ENCODE measurements at places on chromosomes 7 and 10. TPM values are rescaled to one million over a fixed set of nuclear protein-coding genes. Genes with fewer than 3 reads are reported as not detected.

DNA sequence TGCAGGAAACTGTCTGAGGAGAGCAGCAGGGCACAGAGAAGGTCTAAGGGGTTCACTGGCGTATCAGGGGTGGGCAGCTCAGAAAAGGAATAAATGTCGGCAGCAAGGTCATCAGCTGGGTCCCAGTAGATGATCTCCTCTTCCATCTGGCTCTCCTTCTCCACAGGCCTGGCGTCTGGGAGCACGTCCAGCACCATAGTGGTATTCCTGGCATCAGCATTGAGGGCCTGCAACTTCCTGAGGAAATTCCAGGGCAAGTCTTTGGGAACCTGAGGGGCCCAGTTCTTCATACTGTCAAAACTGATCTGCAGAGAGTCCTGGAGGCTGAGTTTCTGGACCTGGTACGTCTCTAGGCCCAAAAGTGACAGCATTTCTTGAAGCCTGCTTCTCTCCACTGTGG, 9.6 kb upstream of the MRPS24 start:
- no peak for DNase-seq
- no peak overlapping the region for H3K4me3 ChIP-seq
- no peak overlapping the region for H3K27ac ChIP-seq
- H3K4me1 ChIP-seq, result no peaks in the 10 kb centered on the region
- no peaks in the 10 kb centered on the region for H3K36me3 ChIP-seq

DNA sequence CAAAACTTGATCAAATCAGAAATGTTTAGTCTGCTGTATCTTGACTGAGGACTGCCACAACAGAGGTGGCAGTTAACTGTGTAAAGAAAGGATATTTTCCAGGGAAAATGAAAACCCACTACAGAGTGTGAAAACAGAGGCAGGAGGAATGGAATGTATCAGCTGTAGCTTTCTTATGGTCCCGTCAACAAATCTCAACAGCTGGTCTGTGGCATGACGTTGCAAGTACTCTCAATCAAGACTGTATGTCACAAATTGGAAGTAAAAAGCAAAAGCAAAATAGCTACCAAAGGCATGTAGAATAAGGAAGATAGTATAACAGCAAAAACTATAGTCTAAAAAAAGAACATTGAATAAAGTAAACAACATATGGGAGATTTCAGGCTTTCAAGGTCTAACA, 123.5 kb downstream of the KMT2C start:
- no peak overlapping the region for H3K4me3 ChIP-seq
- DNase-seq, result no peak

GRCh38 chr10:104234934-104235333, 2.8 kb upstream of the CFAP43 start:
- DNase-seq, result no peak
- H3K36me3 ChIP-seq, result no peaks in the 10 kb centered on the region
- H3K27me3 ChIP-seq, result no peaks in the 10 kb centered on the region

DNA sequence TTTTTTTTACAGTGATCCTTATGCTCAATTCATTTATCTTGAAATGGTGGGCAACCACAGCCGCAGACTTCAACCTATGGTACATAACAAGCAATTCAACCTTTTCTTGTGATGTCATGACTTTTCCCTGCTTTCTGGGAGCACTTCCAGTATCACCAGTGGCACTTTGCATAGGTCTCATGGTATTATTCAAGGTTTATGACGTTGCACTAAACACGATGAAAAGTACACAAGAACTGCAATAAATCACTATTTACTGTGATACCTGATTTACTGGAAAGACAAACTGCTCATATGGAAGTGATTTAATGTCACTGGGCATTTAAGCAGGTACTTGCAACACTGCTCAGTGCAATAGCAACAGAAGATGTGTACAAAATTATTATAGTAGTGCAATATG, 251.7 kb upstream of the CXCL12 start:
- DNase-seq, result no peak
- H3K27ac ChIP-seq, result no peak overlapping the region
- H3K4me3 ChIP-seq, result no peak overlapping the region
- no peaks in the 10 kb centered on the region for H3K36me3 ChIP-seq
- no peaks in the 10 kb centered on the region for H3K27me3 ChIP-seq

DNA sequence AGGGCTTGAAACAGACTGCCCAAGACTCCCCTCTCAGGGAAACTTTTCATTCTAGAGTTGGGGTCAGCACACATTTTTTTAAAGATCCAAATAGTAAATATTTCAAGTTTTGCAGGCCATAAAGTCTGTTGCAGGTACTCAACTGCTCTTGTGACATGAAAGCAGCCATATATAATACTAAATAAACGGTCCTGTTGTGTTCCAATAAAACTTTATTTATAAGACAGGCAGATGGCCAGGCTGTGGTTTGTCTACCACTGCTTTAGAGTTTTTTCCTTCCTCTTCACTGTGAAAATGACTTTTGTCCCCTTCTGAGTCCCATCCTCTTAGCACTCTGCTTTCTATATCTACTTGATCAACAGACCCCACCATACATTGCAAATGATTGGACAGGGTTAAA, 40.5 kb upstream of the TM9SF3 start:
- H3K27me3 ChIP-seq, result no peaks in the 10 kb centered on the region
- no peak overlapping the region for H3K27ac ChIP-seq
- no peak for DNase-seq
- no peak overlapping the region for H3K4me3 ChIP-seq
- no peaks in the 10 kb centered on the region for H3K36me3 ChIP-seq
- H3K4me1 ChIP-seq, result no peaks in the 10 kb centered on the region

Gene PDCD11
- 39.0 TPM for total RNA-seq

Gene FBXL13
- 8.0 TPM for total RNA-seq

Gene SHH
- total RNA-seq, result not detected

Gene CRPPA
- total RNA-seq, result 0.29 TPM

- no peak overlapping the region for H3K27ac ChIP-seq
- no peaks in the 10 kb centered on the region for H3K27me3 ChIP-seq
- H3K4me3 ChIP-seq, result no peak overlapping the region
- H3K36me3 ChIP-seq, result no peaks in the 10 kb centered on the region
Observed at GRCh38 chr10:25142116-25142864, 32.5 kb upstream of the GPR158 start.

DNA sequence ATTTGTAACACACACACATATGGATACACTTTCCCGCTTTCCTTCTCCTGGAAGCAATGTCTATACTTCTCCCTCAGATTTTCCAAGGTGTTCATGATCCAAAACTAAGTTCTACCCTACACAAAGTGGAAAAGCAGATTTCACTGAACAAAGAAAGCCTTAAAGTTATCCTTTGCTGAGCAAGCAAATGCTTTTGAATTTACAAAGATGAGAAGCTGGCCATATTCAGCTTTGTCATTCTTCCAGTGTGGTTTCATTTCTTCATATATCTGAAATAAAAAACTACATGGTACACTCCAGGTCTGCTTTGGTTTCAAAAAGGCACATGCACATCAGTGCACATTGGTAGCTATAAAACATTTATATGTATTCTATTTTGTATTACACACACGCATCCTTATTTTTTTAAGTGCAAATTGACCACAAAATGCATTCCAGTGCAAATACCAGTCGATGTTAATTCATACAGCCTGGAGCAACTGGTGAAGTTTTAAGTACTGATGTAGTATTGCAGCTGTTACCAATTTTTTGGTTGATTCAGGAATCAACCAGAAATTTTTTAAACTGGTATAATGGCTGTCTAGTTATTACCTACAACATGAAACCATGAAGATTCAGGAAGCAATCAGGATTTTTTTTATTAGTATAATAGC, 65.5 kb upstream of the SRPK2 start:
- no peaks in the 10 kb centered on the region for H3K27me3 ChIP-seq
- no peak overlapping the region for H3K4me3 ChIP-seq
- peak overlapping the region; percentile 2 for H3K27ac ChIP-seq
- no peak for DNase-seq

- no peak overlapping the region for H3K4me3 ChIP-seq
- H3K4me1 ChIP-seq, result no peaks in the 10 kb centered on the region
- H3K27me3 ChIP-seq, result no peaks in the 10 kb centered on the region
- DNase-seq, result no peak
Observed at GRCh38 chr7:50628434-50629084, 63.4 kb upstream of the DDC start.

Data from uterus (tissue), 4 donors.